ENCODE measurements at places on chromosomes 7 and 10.
A peak's percentile ranks its signal among the peaks of the same experiment; 100 is the strongest.

DNA sequence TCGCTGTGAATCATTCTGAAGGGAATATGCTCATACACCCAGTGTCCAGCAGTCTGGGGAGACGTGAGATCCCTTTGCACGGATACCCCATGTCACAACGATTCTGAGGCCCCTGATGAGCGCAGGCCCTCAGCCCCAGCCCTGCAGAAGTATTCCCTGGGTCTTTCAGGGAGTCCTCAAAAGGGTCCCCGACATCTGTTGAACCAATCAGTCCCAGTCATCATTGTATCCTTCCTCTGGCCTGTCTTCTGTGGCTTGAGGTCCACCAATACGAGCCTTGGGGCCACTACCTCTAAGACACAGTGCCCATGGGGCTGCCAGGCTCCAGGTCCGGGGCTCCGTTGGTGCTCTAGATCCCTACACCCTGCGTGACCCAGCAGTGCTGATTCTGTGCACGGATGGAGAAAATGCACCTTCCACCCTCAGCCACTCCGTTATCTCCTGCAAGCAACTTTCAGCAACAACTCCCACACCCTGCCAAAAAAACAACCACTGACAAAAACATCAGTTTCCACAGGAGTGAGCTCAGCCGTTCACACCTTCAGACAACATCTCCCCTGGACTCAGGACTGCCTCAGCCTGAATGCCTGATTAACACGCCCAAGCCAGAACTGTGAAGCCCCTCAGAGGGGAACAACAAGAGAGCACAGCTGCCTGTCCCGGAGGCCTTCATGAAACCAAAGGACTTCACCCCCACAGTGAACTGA lies 46.9 kb upstream of the KDM7A start:
- no peak for DNase-seq

GRCh38 chr7:75575488-75576121 lies 83.5 kb downstream of the SPDYE5 start:
- no peak for DNase-seq

GRCh38 chr10:132697578-132698200 lies 88.3 kb downstream of the NKX6-2 start:
- DNase-seq: no peak

- DNase-seq: no peak
Observed at GRCh38 chr7:121431996-121432395, 35.9 kb upstream of the FAM3C start.

DNA sequence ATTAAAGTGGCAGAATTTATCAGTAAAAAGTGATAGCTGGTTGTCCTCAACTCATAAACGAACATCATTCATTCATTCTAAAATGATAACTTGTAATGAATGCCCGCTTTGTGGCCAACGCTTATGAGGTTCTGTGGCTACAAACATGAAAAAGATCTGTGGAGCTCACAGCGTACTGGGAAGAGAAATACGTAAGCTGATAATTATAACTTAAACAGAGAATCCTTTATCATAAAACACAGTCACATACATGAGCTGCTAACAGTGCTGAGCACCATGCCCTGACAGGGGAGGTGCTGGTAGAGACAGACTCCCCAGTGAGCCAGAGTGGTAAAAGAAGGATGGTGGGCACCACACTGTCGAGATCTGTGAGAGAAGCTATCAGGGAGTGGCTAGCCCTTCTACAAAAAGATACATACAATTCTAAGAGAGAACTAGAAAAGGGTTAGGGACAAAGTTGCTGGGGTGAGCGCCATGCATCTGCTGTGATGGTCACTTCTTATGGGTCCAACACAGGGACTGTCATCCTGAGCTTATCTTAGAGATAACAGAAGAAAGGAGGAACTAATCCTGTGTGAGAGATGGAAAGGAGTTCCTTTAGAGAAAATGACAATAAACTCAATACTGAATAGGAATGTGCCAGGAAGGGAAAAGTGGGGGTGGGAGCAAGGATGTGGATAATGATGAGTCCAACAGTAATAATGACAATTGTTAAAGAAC lies 106.7 kb downstream of the USP6NL start:
- no peak for DNase-seq

DNA sequence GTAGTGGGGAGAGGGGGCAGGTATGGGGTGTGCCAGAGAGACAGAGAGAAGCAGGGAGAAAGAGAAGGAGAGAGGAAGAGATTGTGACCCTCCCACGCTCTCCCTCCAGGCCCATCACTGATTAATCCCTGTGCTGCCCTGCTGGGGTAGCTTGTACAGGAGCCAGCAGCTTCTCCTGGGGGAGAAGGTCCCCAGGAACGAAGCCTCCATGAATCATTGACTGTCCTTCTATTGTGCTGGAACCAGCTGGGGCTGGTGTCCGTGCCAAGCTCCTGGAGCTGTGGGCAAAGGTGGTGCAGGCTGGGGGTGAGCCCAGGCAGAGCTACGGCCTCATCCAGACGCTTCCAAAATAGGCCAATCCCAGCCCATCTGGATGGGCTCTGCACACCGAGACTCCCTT lies 20.9 kb downstream of the AQP1 start:
- DNase-seq: peak; percentile 77

GRCh38 chr7:35716038-35716803 lies 21.3 kb upstream of the HERPUD2 start:
- no peak for DNase-seq

- peak; percentile 92 for DNase-seq
Observed at GRCh38 chr10:114605155-114605797, 52.8 kb downstream of the ABLIM1 start.

GRCh38 chr7:33721895-33722294 lies 183.4 kb upstream of the BMPER start:
- no peak for DNase-seq

- no peak for DNase-seq
Observed at GRCh38 chr7:18552316-18552916, 56.9 kb downstream of the HDAC9 start.

GRCh38 chr10:1211844-1212570 lies 155.8 kb downstream of the WDR37 start:
- no peak for DNase-seq

DNA sequence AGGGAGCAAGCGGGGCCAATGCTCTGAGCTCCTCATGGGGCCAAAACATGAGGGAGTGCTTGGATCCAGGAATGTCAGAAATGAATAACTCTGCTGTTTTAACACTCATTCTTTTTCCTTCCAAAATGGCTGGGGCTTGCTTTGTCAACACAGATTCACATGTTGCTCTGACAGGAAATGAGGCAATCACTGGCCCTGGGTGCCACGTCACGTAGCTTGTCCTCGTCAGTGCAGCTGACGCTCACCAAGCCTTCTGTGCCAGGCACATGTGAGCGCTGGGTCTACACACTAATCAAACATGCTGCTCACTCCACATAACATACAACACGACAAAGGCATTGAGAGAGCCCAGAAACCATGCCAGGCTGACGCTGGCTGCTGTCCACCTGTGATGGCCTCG lies 198.9 kb downstream of the WDR37 start:
- DNase-seq: no peak

- no peak for DNase-seq
Observed at GRCh38 chr7:11970132-11970531, 138.1 kb upstream of the THSD7A start.

- no peak for DNase-seq
Observed at GRCh38 chr7:113392841-113393540, 274.6 kb upstream of the SMIM30 start.

GRCh38 chr7:95201727-95202126 lies 122.6 kb downstream of the PON1 start:
- no peak for DNase-seq

GRCh38 chr7:151447312-151447711 lies 7.4 kb upstream of the CRYGN start:
- no peak for DNase-seq

DNA sequence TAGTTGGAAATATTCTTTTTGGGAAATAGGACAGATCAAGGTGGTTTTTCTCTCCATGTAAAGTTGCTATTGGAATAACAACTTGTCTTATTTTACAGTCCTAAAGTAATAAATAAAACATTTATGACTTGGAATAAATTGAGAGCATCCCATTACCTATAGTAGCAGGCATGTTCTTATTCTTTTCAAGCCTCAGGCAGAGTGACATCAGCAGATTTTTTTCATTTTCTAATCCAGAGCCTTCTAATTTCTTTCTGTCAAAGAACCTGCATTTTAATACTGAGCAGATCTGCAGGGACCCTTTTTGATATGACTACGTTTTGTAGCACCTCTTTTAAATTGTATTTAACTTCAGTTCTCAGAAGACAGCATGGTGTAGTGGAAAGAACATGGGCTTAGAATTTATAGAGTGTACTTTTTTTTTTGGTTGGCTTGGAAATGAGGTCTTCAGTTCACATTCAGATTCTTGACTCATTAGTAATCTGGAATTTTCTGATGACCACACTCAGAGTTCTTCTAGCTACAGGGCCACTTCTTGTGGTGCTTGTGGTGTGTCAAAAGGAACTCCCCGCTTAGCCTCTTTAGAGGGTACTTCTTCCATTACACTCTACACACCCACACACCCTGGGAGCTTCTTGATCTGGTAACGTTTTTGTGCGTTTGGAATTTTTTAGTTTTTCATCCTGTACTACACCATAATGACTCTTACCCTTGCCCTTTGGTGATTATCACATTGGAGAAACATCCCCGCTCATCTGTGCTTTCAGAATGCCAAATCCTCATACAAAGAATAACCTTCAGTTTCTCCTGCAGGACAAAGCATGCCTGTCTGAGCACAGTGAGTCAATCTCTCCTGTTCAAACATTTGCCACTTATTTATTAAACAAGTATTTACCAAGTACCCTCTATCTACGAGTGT lies 34.6 kb downstream of the AGK start:
- DNase-seq: peak; percentile 90

DNA sequence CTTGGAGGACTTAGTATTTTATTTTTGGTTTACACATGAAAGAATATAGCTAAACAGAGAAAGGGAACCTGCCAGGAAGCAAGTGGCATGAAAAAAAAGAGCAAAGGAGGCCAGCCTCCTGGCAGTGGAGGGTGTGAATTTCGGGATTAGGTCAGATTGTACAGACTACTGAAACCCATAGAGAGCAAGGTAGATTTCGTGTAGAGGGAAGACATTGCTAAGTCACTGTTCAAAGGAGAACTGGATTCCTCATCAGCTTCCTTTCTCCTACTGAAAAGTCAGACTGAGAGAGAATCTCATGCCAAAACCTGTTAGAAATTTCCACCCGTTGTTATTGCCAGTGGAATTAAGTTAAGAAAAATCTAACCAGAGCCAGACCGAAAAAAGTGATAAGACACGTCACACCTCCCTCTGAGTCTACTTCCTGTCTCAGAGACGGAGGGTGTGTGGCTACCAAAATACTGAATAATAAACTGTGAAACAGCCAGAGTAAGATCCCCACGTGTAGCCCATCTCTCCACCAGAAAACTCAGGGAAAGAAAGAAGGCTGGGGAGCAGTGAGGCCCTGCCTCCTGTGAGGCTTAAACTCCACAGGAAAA lies 118.8 kb downstream of the SKIDA1 start:
- DNase-seq: no peak

DNA sequence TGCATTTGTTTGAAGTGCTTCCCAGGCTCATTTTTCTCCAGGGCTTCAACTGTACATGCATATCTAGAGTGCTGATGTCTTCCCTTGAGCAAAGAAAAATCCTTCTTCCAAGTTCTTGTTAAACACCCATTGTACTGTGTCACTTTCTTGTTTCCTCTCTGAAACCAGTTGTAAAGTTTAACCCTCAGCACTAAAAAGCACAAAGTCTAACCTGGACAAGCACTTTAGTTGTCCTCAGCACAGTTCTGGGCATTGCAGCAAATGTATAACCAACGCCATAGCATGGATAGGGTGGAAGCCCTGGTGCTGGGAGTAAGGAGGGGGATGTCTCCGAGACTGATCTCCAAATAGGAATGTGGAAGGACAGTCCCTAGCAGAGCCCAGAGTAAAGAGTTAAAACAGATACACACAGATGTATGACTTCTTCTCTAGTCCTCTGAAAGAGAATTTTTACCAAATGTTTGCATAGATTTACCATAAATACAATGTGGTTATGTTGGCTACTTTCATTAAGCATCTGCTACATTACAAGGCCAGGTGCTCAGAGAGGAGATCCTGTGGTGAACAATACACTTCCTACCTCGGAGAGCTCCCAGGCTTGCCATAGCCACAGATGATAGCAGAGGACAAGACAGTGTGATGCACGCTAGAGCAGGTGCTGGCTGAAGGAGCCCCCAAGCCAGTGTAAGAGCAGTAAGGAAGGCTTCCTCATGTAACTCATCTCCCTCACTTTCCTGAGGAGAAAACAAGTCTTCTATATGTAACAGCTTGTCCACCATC lies 57.0 kb downstream of the DNAJC12 start:
- DNase-seq: no peak

DNA sequence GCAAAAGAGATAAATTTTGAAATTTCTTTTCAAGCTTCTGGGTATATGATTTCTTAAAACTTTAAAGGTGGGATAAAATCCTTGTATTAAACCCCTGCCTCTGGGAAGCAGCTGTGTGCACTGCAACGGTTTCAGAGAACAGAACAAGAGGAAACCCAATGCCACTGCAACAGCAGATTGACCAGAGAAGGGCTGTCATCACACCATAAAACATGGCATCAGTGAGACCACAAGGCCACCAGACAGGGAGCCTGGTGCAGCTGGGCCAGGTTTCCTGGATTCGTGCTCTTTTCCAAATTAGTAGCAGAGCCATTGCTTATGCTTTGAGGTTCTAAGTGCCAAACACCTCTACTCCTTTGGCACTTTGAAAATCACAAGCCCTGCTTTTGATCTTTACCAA lies 152.4 kb downstream of the PRPF18 start:
- no peak for DNase-seq

DNA sequence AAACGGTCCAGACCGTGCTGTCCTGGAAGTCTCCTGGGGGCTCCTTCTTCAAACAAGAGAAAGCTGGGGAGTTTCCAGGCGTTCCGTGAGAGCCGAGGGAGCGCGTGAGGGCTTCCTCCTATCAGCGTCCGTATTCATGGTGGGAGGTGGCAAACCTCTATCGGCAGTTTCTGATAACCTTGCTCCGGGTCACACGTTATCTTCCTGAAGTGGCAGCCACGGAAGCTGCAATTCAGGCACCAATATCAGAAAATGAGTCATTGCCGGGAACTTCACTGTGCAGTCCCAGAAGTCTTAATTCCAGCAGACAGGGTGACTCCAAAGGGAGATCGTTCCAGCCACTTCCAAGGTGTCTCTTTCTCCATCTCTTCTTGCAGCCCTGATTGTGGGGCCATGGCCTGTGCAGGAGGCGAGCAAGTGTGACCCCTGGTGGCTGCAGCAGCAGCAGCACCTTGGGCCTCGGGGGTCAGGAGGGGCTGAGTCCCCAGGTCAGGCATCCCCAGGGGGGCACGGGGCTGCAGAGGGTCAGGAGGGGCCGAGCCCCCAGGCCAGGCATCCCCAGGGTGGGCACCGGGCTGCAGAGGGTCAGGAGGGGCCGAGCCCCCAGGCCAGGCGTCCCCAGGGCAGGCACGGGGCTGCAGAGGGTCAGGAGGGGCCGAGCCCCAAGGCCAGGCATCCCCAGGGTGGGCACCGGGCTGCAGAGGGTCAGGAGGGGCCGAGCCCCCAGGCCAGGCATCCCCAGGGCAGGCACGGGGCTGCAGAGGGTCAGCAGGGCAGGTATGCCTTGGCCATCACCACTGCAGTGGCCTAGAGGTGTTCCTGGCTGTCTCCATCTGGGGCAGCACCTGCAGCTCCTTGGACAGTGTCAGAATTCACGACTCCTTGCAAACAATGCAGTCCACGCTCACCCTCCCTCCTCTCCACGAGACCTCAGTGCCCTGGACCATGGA lies 538.7 kb downstream of the DNAJB6 start:
- DNase-seq: no peak

GRCh38 chr10:790821-791551 lies 101.5 kb upstream of the DIP2C start:
- no peak for DNase-seq

Measured in kidney tubule cell (primary cell).